ENCODE measurements at places on chromosomes 5 and 9. TPM values are rescaled to one million over a fixed set of nuclear protein-coding genes. Genes with fewer than 3 reads are reported as not detected.

DRD1 gene
- not detected for total RNA-seq

GALNT12 gene
- total RNA-seq = 0.33 TPM

ISL1 gene
- total RNA-seq = not detected

PCDHB10 gene
- total RNA-seq = 2.5 TPM

SPAG8 gene
- total RNA-seq = 1.6 TPM

COL23A1 gene
- total RNA-seq = 6.8 TPM

CEMIP2 gene
- total RNA-seq = 87.7 TPM

CMYA5 gene
- 1,662 TPM for total RNA-seq

CD180 gene
- total RNA-seq = 0.26 TPM

ELAVL2 gene
- total RNA-seq = not detected

SLC1A1 gene
- total RNA-seq = 2.6 TPM

- DNase-seq = no peak
Measured at GRCh38 chr5:1027631-1028441, 19.2 kb downstream of the NKD2 start.

GRCh38 chr5:42908086-42908485, 96.4 kb upstream of the SELENOP start:
- no peak for DNase-seq

DNA sequence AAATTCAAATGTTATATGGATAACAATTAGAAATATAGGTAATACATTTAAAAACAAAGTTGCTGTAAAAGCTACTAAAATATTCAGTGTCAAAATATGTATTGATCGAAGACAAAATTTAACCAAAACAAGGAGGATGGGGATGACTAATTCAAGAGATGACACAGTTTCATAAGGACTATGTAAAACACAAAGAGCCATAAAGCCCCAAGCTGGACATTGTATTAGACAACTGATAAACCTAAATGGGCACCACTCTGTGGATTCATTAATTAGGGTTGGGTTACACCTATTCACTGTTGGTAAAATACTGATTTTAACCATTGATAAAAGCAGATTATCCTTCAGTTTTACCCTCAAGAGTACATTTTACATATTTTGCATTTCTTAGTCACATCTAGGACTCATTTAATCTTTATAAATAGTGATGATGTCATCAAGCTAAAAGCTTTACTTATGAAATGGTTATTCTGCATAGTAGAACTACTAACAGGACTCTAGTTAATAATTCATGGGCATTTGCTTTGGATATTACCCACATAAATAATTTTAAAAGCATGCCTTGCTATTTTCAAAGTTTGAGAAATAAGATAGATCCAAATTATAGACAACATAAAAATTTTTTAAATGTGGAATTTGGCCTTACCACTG, 13.7 kb downstream of the TUT7 start:
- DNase-seq = no peak

DNA sequence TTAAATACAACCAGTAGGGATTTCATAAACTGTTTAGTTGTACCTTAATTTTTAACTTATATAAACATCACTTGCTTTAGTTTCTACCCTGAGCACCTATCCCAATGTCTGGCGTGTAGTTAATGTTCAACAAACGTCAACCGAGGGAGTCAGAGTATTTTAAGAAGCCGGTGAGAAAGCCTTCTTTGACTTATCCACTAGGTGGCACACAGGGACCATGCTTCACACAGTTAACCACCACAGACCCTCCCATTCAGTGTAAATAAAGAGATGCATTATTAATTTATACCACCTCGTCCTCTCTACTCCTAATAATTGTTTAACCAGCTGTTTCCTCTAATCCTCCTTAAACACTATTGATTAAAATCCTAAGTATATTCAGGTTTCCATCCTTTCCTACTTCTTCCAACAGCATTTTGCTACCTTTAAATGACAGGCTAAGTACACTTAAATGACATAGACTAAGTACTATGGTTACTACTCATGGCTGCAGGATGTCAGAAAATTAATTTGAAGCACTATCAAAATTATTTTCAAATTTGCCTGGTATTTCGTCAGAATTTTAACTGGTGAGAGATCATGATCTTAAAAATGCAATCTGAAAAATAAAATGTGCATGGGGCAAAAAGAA, 2.3 kb downstream of the HAPLN1 start:
- no peak for DNase-seq

- no peak for DNase-seq
Measured at GRCh38 chr9:115514454-115514853, 396.5 kb upstream of the TNC start.

GRCh38 chr5:173745123-173745522, 128.7 kb upstream of the BOD1 start:
- no peak for DNase-seq

DNA sequence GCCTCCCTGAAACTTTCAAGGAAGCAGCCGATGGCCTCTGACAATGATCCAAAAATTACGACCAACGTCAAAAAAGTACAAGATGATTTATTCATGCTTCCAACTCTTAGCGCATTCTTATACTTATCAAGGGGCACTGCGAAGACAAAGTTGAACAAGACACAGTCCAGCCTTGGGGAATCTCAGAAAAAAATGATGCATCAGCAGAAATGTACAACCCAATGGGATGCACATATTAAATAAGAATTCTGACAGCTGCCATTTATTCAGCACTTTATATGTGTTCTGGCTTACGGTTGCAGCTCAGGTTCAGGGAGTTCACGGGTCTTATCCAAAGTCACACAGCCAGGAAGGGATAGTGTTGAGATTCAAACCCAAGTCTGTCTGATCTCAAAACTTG, 96.0 kb upstream of the CPLX2 start:
- no peak for DNase-seq

GRCh38 chr5:6705088-6705487, 8.1 kb upstream of the TENT4A start:
- no peak for DNase-seq

DNA sequence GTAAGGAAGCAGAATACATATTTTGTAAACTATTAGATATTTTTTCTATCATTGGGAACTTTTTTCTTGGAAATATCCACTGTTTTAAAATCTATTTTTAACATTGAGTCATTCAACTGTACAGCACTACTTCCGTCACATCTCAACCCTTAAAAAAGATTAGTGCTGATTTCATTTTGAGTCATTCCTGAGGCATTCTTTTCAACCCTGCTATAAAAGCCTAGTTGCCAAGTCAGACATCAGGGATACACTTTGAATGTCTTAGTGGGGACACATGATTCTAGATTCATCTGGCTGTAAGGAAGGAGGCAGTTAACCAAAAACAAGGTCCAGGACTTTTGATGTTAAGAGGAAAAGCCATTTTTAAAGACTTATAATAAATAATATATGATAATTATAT, 160.9 kb downstream of the GIN1 start:
- DNase-seq = no peak

DNA sequence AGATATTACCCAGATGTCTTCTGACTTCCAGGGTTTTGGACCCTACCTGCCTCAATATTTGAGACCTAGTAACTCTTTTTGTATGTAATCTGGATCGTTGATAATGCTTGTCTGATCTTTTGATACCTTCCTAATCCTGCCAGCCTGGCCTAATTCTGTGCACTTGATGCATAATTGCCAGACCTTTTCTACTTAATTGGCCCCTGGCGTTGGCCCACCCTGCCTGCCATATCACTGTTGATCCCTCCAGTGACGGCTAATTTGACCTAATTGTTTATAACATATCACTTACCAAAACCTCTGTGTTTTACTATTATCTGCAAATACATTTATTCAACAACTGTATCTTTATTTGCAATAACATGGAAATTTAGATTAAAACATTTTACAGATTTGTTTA, 49.0 kb downstream of the SLC44A1 start:
- DNase-seq = no peak

DNA sequence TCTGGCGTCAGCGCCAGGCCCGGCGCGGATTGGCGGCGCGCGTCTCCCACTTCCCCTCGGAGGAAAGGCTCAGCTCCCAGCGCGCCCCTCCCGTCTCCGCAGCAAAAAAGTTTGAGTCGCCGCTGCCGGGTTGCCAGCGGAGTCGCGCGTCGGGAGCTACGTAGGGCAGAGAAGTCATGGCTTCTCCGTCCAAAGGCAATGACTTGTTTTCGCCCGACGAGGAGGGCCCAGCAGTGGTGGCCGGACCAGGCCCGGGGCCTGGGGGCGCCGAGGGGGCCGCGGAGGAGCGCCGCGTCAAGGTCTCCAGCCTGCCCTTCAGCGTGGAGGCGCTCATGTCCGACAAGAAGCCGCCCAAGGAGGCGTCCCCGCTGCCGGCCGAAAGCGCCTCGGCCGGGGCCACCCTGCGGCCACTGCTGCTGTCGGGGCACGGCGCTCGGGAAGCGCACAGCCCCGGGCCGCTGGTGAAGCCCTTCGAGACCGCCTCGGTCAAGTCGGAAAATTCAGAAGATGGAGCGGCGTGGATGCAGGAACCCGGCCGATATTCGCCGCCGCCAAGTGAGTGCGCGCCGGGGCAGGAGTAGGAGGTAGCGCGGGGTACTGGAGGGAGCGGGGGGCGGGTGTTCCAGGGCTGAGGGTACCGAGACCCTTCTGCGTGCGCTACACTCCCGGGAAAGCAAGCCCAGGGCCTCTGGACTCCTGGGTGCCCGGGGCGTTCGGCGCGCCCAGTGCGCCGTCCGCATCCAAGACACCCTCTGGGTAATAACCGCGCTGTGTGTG, at the start of gene MSX2:
Gene MSX2 (plus strand): TSS at position 99 of the 777 bp plus-strand sequence. CDS start 78 bp downstream, at position 177.
- DNase-seq = peak; percentile 90

DNA sequence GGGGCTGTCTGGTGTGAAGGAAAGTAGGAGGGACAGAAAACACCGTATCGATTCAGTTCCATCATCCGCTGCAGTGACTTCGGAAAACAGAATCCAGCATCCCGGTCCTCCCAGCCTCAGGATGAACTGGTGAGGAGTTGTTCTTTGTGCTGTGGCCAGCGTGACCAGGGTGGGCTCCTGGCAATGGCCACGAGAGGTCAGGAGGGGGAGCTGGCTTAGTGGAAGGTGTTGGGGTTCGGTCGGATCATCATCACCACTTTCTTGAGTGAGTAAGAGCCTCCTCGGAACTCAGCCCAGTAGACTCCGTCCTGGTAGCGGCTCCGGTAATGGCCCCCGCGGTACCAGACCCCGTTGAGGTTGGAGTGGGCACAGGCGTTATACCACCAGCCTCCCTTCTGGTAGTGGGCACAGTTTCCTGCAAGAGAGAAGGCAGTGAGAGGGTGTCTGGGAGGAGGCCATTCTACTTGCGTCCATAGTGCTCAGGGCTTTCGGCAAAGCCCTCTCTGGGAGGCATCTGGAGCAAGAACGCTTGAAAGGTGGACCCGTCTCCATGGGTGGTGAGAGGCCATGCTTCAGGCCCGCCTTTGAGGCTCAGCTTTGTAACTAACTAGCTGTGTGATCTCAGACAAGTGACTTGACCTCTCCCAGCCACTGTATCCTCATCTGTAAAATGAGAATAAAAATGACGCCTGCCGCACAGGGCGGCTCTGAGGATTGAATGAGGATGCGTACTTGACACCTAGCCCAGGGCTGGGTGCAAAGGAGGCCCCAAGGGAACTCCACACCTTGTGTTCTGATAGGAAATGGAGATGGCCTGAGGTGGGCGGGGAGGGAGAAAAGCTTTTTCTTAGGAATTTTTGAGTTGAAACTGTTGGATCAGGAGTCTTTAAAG, 33.5 kb downstream of the ANGPTL2 start:
- DNase-seq = no peak

DNA sequence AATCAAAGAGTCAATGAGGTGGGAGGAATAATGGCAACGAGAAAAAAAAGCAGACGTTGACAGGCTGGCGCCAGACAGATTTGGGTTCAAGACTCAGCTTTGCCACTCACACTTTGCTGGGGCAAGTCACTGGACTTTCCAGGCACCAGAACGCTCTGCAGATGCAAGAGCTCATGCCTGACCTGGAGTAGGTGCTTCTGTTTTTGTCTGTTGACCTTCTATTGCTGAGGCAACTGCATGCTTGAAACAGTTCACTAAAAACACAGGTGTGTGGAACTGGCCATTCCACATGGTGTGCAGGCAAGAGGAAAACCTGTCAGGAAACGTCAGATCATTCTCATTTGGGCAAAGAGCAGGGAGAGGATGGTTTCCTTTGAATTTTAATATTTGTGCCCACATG, 161.2 kb upstream of the SMIM23 start:
- no peak for DNase-seq

DNA sequence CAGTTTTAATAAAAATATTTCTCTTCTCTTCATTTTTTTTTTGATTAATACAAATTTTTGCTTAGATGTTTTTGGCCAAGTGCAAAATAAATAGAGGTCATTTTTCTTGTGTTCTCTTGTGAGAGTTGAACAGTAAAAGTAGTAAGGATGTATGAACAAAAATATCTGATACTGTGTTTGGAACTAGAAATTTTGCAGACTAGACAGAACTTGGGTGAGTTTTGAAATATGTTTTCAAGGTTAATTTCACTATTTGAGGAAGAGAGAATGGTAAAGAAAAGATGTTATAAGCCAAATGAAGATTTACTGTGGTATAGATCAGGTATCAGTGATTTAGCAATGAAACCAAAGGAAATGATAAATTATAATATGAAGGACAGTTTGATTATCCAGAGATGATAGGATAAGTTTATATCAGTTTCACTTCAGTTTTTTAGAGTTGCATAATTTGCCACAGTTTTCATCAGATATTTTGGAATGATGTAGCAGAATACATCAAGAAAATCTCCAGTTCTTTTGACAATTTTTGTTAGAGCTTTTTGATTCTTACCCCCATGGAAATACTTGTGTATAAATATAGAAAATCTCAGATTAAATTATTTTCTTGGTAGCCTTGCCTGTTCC, 147.9 kb upstream of the VCAN start:
- DNase-seq = no peak

DNA sequence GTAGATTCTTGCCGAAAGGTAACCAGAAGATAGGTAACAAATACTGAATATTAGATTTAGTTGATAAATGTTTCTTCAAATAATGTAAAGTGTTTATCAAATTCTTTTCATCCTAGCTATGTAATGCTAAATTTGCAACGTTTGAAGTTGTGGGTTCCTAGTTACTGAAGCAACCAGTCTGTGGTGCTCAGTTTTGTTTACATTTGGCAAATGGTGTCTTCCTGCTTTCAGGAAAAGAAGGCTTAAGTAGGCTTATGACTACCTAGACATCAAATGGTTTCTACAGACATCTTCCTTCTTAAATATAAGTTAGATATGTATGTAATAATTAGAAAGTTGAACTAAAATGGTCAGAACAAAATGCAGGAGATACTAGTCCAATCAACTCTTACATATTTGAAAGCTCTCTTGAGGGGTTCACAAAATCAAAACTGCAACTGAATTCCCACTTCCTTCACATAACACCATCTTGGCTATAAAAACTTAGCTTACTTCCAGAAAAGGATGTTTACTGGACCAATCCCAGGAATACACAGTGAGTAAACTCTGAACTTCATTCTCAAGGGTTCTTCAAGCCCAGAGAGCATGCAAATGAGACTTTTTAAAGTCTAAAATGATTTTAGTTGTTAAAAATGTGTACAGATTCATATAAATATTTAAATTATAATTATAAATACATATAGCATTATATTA, 125.7 kb upstream of the ITGA1 start:
- DNase-seq = no peak

- DNase-seq = no peak
Measured at GRCh38 chr9:127423476-127423933, 677 bp upstream of the ZNF79 start.

- no peak for DNase-seq
Measured at GRCh38 chr9:99185348-99185632, 36.5 kb downstream of the ALG2 start.

Data from right atrium auricular region (tissue), 2 donors.